ENCODE measurements at places on chromosomes 13 and 19.

- DNase-seq, result no peak
These were observed 3.4 kb upstream of the EBI3 start for GRCh38 chr19:4225885-4226284.

DNA sequence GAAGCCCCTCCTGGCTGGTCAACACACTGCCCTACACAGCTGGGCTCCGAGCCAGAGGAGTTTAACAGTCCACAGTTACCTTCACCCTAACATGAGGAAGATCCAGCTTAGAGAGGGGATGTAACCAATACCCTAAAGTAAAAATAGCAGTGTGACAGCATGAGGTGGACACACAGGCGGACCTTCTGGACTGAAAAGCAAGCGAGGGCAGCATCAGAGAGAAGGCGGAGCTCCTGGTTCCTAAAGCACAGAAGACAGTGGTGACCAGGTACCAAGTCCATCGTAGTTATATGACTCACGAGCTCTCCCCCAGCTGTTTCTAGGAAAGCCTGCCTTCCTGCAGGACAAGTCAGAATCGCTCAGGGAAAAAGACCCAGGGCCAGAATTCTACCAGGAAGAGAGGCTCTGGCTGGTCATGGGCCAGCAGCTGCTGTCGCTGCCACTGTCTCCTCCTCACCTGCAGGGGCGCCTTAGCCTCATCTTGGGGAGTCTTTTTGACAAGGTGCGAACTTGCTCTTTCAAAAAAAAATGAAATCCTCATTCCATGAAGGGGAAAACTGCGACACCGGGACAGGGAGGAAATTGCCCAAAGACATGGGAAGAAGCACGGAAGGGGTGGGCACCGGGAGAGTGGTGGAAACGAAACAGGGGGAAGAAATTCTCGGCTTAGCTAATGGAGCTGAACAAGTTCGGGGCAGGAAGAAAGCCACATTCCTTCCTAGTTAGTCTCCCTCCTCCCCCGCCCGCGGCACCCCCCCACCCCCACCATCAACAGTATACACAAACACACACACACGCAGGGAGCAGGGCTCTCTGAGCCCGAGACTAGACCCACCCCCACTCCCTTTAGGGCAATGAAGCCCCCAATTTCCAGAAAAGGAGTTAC, 1.7 kb downstream of the ELL start:
- peak; percentile 77 for DNase-seq

DNA sequence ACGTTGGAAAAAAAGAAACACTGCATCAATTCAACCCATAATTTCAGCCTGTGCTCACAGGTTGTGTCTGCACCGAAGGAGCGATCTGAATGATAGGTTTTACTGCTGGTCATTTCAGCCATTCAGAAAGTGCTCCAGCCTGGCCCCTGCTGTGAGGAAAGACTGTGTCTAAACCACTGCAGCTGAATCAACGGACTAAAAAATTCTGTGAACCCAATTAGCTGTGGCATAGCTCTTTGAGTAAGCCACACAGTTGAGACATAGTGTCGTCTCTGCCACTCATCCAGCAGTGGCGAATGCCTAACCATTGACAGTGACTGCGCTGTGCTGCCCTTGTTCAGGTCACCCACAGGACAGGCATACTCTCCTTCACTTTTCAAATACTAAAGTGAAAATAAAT, 179.8 kb downstream of the COG6 start:
- DNase-seq, result no peak

DNA sequence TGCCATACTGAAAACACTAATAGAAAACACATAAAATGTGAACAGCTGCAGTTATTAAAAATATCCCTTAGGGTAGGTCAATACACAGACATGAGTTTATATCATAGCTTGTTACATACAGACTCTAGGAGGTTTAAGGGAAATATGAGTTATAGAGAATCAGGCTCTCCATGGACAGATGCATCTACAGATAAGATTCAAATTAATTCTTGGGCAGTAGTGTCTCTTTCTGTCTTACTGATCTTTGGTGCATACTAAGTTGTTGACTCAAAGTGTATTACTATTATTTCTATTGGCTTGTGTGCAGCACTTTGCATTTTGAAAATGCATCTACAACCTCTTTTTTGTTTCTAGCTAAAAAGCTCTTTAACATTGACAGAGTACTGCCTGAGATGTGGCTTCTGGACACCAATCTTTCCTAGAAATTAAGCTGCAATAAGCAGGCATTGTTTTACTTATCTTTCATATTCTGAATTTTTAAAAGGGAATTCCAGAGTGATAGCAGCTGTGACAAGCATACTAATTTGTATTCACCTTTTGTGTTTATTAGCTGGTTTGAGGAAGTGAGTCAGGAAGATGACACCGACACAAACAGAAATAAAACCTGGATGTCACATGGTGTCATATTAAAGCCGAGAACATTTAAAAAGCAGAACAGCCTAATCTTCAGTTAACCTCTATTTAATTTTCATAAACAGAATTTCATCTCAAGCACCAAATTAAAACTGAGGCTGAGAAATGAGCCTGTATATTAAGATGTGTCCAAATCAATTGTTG, 399.0 kb downstream of the PCDH9 start:
- no peak for DNase-seq

GRCh38 chr13:95440441-95441088, 112.0 kb upstream of the CLDN10 start:
- no peak for DNase-seq

DNA sequence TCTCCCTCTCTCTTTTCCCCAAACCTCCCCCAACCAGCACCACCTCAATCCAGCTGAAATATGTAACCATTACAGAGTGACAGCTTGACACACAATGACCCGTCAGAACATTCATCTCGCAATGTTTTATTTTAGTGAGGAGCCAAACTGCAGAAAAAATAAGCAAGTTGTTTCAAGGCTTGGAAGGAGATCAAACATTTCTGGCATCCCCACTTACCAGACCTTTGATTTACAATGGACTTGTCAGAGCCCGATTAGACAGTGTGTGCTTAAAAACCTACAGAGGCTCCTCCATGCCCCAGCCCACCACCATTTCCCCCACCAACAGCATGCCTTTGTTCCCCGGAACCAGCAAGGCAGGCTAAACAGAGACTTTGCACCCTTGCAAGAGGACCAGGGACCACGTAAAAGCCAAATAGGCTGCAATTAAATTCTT, 382.8 kb upstream of the ZNF507 start:
- DNase-seq, result no peak

DNA sequence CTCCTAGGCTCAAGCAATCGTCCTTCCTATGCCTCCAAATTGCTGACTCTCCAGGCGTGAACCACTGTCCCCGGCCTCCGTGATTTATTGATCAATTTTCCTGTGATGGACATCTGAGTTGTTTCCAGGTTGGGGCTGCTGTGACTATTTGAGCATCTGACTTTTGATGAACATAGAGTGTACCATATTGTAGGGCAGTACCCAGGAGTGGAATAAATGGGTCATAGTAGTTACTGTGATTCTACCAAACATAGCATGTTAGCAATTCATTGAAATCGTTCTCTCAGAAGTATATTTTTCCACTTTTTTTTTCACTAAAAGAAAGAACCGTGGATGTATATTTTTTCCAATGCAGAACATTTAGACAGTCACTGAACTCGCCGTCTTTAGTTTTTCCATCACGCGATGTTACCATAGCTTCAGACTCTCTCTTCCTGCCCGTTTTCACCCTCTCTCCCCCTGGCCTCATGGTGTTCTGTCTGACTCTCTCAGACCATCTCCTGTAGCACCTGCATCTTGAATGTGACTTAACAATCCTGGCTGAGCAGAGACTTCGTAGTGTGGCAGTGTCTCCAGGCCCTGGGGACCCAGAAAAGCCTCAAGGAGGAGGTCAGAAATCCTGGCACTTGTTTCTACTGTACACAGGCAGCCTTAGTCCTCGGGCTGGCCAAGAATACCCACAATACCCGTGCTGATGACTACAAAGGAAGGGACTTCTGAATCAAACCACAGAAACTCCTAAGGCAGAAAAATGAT, 3.2 kb upstream of the RASGRP4 start:
- peak; percentile 32 for DNase-seq

DNA sequence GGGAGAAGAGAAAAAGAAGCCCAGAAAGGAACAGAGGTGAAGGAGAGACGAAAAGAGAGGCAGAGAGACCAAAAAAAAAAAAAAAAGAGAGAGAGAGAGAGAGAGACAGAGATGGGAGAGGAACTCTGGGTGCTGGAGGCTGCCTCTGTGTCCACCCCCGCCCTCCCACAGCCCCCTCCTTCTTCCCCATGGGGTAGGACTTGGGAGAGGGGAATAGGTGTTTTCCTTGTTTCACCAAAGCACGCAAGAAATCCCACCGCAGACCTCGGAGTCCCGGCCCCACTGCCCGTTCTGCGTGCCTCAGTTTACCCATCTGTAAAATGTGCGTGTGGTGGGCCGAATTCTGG, 4.9 kb downstream of the ONECUT3 start:
- no peak for DNase-seq

DNA sequence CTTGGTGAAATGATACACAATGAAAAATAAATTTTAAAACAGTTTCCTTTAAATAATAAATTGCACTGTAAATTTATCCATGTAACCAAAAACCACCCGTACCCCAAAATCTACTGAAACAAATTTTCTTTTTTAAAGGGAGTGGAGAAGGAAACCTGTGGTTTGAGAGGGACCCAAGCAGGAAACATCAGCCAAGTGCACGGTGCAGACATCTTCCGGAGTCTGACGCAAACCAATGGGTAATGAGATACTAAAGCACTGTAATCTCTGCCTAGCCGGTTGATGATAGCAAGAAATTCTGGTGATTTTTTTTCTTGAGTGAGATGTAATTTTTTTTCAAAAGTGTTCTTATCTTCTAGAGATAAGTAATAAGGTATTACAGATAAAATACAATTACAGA, 115.4 kb downstream of the ABCC4 start:
- DNase-seq, result no peak

DNA sequence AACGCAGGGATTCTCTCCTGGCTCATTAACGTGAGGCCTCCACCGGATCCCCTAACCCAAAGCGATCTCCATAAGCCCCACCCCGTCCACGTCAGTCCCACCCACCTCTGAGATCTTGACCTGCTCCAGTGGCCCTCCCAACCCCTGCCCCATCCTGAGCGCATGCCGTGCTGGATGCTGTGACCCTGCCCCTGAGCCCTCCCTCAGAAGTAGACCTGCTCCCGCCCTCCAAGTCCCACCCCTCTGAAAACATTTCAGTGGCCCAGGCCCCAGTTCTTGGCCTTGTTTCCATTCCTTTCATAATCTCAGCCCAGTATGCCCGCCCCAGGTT, 19.9 kb downstream of the LMTK3 start:
- DNase-seq, result no peak

- DNase-seq, result no peak
These were observed 141.3 kb downstream of the ZAR1L start for GRCh38 chr13:32173881-32174280.

GRCh38 chr13:104773775-104774174, 1707.6 kb upstream of the SLC10A2 start:
- DNase-seq, result peak; percentile 32
